NCI-H1436 treated with DMSO at 0.1 percent for 48 hours (cell line): ENCODE measurements at places on chromosomes 1 and 21.

DNA sequence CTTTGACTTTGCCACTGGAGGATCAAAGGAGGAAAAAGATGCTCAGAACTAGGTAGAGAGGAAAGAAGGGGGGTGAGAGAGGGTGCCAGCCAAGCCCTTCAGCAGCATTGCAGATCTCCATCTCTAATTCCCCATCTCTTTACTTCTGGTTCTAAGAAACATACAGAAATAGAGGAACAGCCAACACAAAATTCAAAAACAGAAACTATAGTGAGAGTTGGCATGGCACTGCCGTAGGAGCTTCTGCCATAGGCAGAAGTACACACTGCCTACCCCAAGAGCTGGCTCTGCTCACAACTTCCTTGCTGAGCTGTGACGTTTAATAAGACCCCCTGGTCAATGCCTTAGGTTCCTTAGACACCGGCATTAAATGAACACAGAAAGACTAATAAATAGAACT is 26.6 kb upstream of the RPF1 start:
- DNase-seq = no peak

GRCh38 chr1:89563957-89564604 is 39.5 kb downstream of the LRRC8B start:
- DNase-seq = no peak

GRCh38 chr1:185987611-185988321 is 253.6 kb downstream of the HMCN1 start:
- no peak for DNase-seq

DNA sequence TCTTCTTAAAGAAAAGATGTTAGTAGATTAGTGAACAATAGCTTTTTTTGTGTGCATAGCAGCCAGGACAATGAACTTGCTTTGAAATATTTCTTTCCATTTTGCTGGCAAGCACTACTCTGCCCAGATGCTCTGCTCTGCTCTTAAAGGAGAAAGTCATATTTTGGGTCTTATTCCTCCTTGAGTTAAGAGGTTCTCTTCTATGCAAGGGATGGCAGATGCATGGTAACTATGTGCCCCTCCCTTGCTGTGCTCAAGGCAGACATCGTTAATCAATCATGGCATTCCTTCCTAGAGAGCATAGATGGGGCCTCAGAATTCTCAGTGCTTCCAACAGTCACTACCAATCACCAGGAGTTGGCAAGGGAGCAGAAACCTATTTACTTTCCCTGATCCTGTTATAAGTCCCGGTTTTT is 27.6 kb downstream of the NIPAL3 start:
- DNase-seq = no peak

DNA sequence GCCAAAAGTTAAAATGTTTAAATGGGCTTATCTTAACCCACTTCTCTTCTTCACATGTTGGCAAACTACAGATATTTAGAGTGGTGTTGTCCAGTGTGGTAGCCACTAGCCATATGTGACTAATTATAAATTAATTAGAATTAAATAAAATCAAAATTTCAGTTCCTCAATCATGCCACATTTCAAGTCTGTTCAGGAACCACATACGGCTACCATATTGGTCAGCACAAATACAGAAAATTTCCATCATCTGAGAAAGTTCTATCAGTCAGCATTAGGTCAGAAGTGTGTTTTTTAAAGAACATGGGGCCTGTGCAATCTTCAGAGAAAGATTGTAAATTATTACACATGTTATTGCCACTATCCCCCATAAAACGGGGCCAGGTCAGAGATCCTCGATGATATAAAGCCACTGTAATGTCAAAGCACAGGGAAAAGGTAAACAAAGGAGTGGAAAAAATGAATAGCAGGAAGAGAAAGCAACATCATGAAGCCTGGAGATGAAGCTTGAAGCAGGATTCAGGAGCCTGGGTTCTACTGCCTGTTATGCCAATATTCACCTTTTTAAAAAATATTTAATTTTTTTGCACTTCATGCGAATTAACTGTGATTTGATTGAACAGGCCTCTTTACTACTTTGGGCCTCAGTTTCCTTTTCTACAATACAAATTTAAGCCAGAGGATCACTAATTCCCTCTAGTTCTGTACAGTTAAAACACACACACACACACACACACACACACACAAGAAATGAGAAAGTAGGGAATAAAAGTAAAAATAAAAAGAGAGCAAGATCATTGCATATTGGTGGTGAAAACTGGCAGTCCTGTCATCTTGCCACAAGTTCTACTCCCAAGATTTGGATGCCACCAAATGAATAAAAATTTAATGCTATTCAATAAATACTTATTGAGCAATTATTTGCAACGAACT is 2.3 kb downstream of the RSBN1 start:
- no peak for DNase-seq

DNA sequence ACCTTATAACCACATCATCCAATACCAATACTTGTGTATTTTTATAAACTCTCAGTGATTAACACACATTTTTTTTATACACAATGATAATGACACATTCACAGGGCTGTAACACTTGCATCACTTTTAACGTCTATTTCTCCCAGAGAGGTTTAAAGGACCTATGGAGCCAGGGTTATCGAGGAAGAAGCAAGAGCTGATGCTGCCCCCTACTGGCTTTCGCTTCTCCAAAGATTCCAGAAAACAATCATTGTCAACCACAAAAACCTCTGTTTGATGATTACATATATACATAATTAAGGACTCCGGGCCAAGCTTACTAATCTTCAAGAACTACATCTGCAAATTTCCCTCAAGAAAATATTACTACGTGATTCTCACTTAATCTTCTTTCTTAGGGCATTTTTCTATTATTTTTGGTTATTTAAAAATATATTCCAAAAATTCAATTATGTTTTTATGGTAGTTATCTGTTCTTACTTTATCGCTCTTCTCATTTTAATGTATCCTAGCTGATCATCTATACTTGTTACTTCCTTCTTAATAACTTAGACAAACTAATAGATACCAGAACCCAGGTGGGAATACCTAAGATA is 214.5 kb downstream of the VAV3 start:
- no peak for DNase-seq

DNA sequence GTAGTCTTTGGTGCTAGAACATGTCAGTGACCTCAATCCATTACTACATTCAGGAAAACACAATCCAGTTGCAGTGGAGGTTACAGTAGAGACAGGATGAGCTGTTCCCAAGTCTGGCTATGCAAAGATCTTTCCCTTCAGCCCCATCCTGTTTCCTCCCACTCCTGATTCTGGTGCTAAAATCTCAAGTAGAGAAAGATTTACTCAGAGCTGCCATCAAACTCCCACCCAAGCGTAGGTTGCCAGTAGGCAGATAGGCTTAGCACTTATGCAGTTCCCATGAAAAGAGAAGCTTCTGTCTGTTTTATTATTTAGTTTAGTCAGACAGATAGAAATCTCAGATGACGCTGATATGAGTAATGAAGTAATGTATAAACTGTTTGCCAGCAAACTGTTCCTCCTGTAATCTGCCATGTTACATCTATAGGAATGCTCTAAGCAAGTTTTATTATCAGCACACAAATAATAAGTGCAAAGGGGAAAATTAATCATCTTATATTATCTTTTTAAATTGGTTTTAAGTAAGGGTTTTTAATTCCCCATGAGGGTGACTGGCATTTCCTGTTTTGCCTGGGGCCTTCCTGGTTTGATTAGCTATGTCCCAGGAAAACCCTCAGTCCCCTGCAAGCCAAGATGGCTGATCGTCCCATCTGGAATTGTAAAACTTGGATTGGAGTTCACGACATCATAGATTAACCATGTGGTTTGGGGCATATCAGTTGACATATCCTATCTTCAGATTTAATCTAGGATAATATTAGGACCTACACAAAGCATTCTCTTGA is 188.3 kb upstream of the PALMD start:
- DNase-seq = no peak

- no peak for DNase-seq
Observed at GRCh38 chr1:78726686-78727085, 77.1 kb downstream of the IFI44 start.

DNA sequence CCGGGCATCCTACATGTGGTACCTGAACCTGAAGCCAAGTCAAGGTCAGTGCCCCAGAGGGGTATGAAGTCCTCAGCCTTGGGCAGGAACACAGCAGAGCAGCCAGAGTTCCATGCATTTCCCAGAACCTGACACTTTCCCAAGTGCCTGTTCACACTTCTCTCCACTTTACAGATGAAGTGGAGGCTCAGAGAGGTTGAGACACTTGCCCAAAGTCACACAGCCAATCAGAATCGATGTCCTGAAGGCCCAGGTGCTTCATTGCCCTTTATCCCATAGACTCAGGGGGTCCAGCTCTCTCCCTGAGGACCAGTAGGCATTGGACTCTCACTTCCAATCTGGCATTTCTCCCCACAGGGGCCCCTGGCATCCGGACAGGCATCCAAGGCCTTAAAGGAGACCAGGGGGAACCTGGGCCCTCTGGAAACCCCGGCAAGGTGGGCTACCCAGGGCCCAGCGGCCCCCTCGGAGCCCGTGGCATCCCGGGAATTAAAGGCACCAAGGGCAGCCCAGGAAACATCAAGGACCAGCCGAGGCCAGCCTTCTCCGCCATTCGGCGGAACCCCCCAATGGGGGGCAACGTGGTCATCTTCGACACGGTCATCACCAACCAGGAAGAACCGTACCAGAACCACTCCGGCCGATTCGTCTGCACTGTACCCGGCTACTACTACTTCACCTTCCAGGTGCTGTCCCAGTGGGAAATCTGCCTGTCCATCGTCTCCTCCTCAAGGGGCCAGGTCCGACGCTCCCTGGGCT is 2.2 kb downstream of the C1QA start:
- DNase-seq = no peak

- DNase-seq = no peak
Observed at GRCh38 chr1:229514578-229515275, 6.6 kb upstream of the NUP133 start.

GRCh38 chr21:26874347-26874746 is 29.1 kb upstream of the ADAMTS1 start:
- no peak for DNase-seq

DNA sequence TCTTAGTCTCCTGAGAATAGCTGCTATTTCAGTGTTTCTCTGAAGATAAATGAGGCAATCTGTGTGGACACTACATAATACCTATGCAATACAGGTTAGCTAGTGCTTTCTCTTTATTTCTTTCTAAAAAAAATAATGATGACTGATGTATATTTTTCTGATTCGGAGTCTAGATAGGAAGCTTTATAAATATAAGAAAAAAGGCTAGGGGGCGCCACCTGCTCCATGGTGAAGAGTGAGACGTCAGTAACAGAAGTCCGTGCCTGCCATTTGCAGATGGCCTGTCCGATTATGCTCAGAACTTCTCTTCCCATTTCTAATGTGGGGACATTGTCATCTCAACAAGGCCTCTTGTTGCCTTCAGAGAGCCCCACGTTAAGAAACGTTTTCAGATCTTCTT is 26.4 kb downstream of the QSOX1 start:
- no peak for DNase-seq

DNA sequence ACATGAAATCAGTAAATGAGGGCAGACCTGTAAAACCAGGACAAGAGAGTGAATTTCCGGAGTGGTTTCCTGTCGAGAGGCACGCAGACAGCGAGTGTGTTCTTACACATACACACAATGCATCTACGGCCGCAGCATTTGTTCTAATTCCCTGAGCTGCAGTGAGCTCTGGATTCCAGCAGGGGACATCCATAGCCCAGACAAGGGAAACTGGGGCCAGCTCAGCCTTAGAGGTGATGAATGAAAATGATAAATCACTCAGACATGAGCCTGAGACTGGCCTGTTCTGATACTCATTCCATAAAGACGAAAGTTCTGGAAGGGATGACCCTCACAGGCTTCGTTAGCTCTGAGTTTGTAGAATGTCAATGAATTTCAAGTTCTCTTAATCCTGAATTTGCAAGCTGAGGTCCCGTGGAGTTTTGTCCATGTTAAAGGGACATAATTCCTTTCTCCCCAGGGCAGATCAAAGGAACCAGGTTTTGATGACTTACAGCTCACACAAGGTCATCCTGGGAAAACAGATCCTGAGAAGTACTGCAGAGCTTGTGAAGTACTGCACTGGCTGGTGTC is 207.9 kb upstream of the C1orf87 start:
- DNase-seq = peak; percentile 36

GRCh38 chr1:52629325-52629643 is 3.7 kb upstream of the SHISAL2A start:
- no peak for DNase-seq

GRCh38 chr1:52738893-52739292 is 12.6 kb downstream of the ZYG11B start:
- DNase-seq = no peak
